ENCODE measurements at places on chromosomes 4 and X. TPM values are rescaled to one million over a fixed set of nuclear protein-coding genes. Genes with fewer than 3 reads are reported as not detected.

SSX3 gene
- total RNA-seq, result not detected

GRCh38 chr4:73527196-73527595 is 45.7 kb downstream of the AFM start:
- DNase-seq, result no peak

DNA sequence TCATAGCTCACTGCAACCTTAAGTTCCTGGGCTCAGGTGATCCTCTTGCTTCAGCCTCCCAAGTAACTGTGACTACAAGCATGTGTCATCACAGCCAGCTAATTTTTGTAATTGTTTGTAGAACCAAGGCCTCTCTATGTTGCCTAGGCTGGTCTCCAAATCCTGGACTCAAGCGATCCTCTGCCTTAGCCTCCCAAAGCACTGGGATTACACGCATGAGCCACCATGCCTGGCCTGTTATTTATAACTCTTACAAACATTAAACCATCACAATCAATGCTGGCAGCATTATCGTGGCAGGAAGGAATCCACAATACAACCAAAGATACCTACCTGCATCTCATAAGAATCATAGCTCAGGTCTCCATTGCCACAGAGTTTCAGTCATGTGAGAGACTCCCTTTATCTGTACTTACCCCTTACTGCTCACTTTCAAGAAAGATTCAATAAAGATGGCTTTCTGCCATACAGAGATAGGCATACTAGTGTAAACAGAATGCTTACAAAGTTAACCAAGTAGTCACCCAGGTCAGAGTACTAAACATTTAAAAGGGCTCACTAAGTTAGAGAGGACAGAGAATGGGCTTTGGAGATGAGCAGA is 48.5 kb downstream of the SMIM31 start:
- peak; percentile 60 for DNase-seq

DNA sequence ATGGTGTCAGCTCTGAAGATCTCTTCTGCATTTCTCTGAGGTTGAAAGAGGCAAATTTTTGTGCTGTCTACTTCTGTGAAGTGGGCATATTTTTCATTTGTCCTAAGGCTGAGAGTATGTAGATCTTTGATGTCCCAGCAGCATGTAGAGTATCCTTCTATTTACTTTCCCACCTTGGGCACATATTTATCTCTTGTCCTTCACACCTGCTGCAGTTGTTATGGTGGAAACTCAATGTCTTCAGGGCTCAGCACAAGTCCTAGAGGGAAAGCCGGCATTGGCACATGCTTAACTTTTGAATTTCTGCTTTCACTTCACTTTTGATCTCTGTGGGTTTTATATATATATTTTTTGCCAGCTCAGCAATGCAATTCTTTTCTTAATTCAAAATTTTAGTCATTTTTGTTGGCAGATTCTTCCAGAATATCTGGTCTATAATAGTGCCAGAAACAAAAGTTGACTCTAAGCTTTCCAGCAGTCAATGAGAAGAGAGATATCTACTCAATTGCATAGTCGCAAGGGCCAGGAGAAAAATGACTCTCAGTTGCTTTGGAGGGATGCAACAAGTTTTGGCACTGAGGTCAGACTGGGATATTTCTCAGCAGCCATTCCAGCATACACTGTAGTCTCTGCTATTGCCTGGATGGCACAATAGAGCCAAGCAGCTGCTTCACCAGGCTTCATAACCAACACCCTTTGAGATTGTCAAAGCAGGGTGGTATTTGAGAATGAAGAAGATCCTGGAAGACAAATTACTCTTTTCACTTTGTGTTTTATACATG is 127.8 kb upstream of the FAT1 start:
- DNase-seq, result no peak

DNA sequence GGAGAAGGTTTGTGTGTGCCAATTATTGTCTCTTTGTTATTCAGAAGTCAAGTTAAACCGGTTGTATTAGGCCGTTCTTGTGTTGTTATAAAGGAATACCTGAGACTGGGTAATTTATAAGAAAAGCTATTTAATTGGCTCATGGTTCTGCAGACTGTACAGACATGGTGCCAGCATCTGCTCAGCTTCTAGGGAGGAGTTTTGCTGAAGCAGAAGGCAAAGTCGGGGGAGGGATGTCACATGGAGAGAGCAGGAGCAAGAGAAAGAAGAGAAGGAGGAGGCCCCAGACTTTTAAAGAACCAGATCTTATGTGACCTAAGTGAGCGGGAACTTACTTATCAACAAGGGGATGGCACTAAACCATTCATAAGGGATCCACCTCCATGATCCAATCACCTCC is 349.3 kb upstream of the PCDH18 start:
- DNase-seq, result no peak

GRCh38 chr4:187586892-187587291 is 408.7 kb upstream of the ZFP42 start:
- peak; percentile 79 for DNase-seq

FGA gene
- total RNA-seq, result 0.17 TPM

- DNase-seq, result no peak
These were observed 125.5 kb upstream of the JADE1 start for GRCh38 chr4:128684016-128684415.

GRCh38 chr4:47419296-47419695 is 44.2 kb downstream of the COMMD8 start:
- no peak for DNase-seq

DNA sequence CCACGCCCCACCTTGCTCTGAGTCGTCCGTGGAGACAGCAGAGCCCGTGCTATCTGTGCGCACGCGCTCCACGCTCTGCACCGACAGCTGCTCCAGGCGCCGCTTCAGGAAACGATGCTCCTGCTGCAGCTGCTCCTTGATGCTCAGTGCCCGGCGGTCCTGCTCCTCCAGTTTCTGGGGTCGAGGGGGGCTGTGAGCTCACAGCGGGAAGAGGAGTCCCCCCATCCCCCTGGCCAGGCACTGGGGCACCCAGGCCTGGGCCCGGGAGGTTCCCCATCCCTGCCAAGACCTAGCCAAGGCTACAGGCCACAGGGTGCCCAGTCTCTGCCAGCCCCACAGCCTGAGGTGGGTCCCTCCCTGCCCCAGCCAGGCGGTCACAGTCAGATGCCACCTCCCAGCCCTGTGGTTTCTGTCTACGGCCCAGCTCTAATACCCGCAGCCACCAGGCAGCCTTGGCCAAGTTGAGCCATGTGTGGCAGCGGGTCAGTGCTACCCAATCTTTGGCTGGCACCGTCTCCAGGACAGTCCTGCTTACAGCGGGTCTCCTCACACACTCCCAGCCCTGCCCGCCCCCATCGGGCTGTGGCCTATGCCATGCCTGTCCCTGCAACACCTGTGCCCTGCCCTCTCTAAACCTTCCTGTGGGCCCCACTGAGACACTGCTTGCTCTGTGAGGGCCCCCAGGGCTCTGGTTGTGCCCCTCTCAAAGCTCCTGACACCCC is 9.3 kb upstream of the HAUS3 start:
- no peak for DNase-seq

DNA sequence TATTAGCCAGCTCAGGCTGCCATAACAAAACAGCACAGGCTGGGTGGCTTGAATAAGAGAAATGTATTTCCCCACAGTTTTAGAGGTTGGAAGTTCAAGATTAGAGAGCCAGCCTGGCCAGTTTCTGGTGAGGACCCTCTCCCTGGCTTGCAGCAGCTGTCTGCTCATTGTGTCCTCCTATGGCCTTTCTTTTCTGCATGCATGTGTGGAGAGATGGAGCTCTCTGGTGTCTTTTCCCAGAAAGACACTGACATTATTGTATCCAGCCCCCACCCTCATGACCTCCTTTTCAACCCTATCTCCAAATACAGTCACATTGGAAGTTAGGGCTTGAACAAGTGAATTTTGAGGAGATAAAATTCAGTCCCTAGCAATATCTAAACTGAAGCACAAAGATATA is 263.8 kb upstream of the PABPC4L start:
- no peak for DNase-seq

DNA sequence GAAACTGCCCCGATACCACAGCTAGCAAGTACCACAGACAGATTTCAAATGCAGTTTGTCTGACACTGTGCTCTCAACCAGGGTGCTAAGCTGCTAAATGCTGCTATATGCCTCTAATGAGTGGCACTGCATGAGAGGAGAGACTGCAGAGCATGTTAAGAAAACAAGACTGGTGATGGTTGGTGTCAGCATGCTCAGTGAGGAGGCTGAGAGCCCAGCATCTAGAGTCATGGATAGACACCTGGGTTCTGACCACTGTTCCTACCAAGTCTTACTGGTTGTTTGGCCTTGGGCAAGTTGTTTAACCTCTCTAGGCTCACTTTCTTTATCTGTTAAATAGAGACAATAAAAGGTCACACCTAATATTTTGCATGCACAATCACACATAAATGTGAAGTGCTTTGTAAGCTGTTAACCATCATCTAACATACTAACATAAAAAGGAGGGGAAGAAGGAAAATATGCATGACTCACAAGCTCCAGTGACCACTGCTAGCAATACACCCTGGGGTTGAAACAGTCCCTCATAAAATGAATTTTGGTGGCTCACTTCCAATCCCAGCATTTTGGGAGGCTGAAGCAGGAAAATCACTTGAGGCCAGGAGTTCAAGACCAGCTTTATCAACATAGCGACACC is 20.7 kb downstream of the HHIP start:
- peak; percentile 91 for DNase-seq

ING2 gene
- 10.4 TPM for total RNA-seq

GRCh38 chrX:3360881-3361280 is 14.4 kb upstream of the MXRA5 start:
- no peak for DNase-seq

DNA sequence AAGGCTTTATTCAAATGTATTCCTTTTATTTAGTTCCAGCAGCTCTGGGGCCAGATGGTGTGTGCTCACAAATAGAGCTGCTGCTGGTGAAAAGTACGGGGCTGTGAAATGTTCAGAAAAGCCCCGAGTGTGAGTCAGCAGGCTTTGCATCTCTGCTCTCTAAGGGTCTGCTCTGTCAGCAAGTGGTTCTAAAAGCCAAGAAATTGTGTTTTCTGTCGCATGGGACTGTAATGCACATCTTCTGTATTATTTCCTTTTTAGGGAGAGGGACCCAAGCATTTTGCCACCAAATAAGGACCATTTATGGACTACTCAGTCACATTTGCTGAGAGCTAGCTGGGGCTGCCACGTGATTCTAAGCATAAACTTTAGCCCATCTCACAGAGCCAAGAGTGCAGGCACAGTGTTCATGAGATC is 82.9 kb upstream of the NHS start:
- DNase-seq, result no peak

RASSF6 gene
- total RNA-seq, result 8.3 TPM

GRCh38 chr4:173091362-173091761 is 77.2 kb upstream of the GALNT7 start:
- DNase-seq, result peak; percentile 76

CXCR3 gene
- not detected for total RNA-seq

GRCh38 chr4:78439328-78439727 is 112.2 kb upstream of the ANXA3 start:
- peak; percentile 41 for DNase-seq

DNA sequence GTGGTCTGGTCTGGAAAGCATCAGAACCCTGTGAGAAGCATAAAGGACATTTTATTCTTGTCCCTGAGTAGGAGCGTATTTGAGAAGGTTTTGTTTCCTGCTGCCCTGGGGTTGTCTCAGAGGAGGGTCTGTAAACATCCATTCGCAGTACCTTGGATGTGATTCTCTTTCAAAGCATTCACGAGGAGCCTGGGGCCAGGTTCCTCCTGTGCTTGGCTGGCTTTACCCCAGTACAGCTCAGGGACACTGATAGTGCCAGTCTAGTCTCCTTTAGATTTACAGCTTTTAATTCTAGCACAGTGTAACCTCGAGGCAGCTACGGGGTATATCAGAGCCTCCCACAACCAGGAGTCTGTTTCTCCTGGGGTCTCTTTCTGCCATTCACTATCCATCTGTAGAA is 2.7 kb downstream of the CLRN2 start:
- no peak for DNase-seq

Data from renal cortical epithelial cell (primary cell).